ENCODE measurements at places on chromosomes 2 and 18. TPM values are rescaled to one million over a fixed set of nuclear protein-coding genes. Genes with fewer than 3 reads are reported as not detected.

GRCh38 chr2:191833356-191833755 is 13.5 kb downstream of the CAVIN2 start:
- no peak for DNase-seq

The ROCK1 gene
- 30.8 TPM for total RNA-seq

GRCh38 chr18:7904529-7904928 is 337.4 kb downstream of the PTPRM start:
- DNase-seq = peak; percentile 50

The SNED1 gene
- 5.2 TPM for total RNA-seq

GRCh38 chr2:43018179-43019024 is 208.0 kb downstream of the ZFP36L2 start:
- no peak for DNase-seq

The FTCDNL1 gene
- 4.2 TPM for total RNA-seq

The TXNDC2 gene
- total RNA-seq = 0.05 TPM

The SIX3 gene
- not detected for total RNA-seq

DNA sequence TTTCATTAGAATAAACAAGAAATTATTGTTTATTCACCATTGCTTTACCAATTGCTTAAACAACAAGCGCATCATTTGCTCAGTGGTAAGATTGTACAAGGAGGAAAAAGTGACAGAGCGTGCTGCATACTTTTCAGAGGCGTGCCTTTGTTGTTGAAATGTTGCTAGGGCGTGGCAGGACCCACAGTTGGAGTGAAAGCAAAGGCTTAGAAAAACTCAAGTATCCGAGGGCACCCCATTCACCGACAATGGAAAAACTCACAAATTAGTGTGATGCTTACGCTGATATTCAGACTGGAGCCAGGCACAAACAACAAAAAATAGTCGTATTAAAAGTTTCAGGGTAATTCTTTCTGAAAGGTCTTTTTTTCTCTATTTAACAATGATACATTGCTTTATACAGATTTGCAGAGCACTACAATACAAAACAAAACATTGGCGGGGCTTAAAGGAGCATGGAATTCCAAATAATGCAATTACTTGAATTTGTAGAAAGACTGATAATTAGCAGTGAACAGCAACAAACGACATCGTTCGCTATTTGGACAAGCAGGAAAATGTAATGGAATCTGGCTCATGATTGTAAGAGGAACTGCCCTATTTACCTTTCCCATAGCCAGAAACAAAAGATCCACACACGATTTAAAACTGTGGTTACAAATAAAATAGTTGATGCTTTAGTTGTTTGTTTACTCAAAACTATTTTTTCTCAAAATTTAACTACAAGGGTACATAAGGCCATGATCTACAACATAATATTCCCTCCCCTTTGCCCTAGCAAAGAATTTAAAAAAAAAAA is 37.8 kb upstream of the RTTN start:
- DNase-seq = no peak

- no peak for DNase-seq
Measured at GRCh38 chr2:223737207-223737606, 100.2 kb downstream of the AP1S3 start.

- peak; percentile 11 for DNase-seq
Measured at GRCh38 chr2:39659765-39660611, 5.7 kb upstream of the TMEM178A start.

The IL37 gene
- total RNA-seq = not detected

- no peak for DNase-seq
Measured at GRCh38 chr2:120794716-120795115, 59.0 kb downstream of the GLI2 start.

GRCh38 chr18:23933407-23933806 is 81.1 kb upstream of the TTC39C start:
- no peak for DNase-seq

DNA sequence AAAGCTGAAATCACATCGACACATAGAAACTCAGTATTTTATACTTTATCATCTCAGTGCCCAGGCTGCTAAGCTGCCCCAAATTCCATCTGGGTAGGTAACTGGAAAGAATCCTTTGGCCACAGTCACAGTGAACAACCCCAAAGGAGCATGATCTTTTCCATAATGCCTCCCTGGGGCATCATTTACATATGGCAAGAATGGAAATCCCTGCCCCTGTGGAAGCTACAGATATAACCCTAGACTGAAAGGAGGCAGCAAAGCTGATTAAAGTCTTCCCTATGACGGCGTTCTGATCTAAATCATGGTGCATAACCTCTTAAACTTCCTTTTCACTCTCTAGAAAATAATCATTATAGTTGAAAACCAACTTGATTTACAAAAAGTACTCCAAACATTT is 41.5 kb downstream of the MAP3K19 start:
- DNase-seq = no peak

- no peak for DNase-seq
Measured at GRCh38 chr18:47519277-47519676, 267.8 kb upstream of the SKOR2 start.

GRCh38 chr2:105373895-105374401 is 24.9 kb downstream of the FHL2 start:
- DNase-seq = no peak

The STPG4 gene
- 4.4 TPM for total RNA-seq

DNA sequence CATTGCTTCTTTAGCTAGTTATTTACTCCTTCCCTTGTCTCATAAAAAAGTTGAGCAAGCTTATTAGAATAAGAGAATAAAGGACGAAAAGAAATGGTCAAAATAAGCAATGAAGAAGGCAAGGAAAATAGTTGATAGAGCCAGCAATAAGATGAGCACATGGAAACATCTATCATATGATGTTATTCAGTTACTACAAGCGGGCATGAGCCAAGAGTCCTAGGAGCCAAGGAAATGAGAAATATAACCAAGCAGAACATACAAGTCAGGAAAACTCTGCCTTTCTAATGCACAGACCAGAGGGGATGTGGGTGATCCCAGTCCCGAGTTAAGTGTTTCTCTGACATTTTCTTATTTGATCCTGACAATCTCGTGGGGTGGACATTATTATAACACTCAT is 33.9 kb downstream of the INO80C start:
- DNase-seq = no peak

GRCh38 chr2:622357-622756 is 54.8 kb downstream of the TMEM18 start:
- no peak for DNase-seq

DNA sequence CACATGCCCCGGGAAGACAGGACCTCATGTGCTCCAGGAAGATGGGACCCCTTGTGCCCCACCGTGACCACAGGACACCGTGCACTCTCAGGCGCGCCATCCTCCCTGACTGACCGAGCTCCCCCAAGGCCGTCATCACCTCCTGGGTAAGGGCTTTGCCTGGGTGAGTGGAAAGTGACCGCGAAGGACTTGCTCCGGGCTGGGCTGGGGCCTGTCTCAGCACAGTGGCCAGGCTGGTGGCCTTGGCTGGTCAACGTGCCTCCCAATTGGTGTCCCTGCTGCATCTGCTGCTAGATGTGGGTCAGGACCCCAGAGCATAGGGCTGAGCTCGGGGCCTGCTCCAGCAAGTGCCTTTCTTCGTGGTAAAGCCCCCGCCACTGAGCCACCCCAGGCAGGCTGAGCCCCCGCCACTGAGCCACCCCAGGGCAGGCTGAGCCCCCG is 69.7 kb upstream of the CTDP1 start:
- no peak for DNase-seq

Data from A172 (cell line).